ENCODE measurements at places on chromosomes 3 and 15.

- DNase-seq = no peak
Measured at GRCh38 chr3:61832375-61833229, 271.2 kb downstream of the PTPRG start.

- peak; percentile 12 for DNase-seq
Measured at GRCh38 chr15:37695719-37696118, 238.7 kb upstream of the TMCO5A start.

- DNase-seq = no peak
Measured at GRCh38 chr3:197737749-197738462, 1.2 kb upstream of the RUBCN start.

DNA sequence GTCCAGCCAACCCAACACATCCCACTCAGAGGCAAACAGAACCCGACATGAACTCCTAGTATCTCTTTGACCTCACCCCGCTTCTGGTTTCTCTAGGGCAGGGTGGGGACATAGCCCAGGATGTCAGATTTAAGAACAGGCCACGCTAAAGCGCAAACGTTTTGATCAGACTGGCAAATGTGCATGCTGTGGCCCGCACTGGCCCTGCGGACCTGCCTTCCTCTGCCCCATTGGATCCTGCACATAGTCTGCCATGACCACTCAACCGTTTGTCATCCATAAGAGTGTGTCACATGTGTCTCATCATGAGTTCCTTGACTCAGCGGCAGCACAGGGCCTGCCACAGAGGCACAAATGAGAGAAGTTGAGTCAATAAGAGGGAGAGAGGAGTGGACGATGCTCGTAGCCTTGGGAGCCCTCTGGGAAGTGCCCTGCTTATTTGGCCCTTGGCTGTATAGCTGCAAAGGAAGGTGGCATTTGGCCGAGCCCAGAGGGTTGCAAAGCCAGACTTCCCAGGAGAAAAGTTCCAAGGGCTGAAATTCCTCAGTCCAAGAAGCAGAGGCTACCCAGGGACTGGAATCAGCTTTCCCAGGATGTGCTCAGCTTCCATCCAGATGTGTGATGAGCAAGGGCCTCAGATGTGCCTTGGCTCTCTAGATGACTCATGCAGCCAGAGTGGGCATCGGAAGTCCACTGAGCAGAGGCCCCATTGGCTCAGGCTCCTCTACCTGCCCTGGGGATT is 55.5 kb upstream of the SLCO2A1 start:
- no peak for DNase-seq

- DNase-seq = no peak
Measured at GRCh38 chr3:29612536-29612935, 331.7 kb downstream of the RBMS3 start.

DNA sequence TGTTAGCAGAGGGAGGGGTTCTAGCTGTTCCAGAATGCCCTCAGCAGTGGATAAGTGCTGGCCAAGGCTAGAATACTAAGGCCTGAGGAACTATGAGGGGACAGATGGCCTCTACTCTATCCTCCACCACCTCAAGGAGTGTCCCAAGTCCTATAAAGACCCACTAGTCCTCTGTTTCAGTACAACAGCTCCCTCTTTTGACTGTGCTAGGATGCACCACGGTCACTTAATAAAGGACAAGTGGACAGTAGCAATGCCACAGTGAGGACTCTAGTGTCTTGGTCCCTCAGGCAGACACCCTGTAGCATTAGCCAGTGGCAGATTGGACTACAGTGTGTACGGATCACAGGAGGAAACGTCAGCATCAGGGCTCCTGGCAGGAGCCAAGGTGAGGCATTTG is 171.8 kb upstream of the PROK2 start:
- no peak for DNase-seq

DNA sequence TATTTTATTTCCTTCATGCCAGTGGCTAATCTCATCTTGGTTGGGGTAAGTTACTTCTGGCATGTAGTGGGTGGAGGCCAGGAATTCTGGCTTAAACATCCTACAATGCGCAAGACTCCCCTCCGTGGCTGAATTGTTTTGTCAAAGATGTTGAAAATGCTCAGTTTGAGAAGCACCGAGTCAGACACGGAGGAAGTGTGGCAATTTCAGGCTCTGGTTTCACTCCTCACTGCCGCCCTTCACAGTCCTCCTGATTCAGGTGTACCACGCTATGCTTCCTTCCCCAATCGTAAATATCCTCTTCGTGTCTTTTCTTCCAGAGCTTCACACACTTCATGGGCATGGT is 150.7 kb downstream of the OPA1 start:
- no peak for DNase-seq

DNA sequence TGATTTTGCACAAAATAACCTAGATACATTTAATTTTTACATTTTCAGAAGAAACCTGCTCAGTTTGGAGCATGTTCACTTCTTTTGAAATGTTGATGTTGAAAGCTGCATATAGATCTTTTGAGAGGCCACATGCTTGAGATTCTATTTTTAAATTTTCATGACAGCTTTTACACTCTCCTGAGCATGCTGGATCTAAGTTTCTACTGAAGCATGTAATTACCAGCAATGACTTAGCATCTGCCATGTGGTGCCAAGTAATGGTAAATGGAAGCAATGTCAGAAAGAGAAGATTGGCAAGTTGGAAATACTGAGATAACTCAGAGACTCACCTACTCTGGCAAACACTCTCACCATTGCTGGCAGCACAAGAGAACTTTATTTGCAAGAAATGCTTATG is 310.6 kb downstream of the NSUN3 start:
- no peak for DNase-seq

Data from GM04504 (cell line).